CD4-positive, alpha-beta T cell treated with Interleukin-1 beta for 1 hour (primary cell): ENCODE measurements at places on chromosomes 11 and 22.

GRCh38 chr11:58963551-58964104 lies 24.3 kb downstream of the GLYATL1 start:
- DNase-seq = no peak

DNA sequence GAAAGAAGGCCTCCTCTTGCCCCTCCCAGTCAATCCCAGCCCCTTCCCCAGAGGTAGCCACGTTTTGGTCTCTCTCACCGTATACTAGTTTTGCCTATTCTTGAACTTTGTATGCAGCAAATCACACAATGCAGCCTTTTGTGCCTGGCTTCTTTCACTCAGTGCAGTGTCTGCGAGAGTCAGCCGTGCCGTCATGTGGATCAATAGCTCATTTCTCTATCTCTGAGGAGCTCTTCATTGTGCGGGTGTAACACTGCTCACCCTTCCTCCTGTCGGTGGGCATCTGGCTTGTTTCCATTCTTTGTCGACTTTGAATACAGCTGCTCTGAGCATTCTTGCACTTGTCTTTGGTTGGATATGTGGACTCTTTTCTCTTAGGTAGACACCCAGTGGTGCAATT lies 146.5 kb downstream of the CACNA1I start:
- DNase-seq = no peak

GRCh38 chr11:32893093-32893342 lies 407 bp downstream of the QSER1 start:
- DNase-seq = no peak

DNA sequence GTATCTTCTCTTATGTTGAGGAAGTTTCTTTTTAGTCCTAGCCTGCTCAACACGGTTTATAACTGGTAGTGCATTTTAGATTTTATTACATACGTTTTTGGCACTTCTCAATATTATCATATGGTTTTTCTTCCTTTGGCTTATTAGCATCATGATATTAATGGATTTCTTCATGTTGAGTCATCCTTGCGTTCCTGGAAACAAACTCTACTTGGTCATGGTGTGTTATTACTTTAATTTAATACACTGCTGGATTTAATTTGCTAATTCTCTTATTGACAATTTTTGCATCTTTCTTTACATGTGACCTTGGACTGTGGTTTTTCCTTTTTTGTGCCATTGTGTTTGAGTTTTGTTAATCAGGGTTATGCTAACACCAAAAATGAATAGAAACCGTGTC lies 20.5 kb downstream of the IGF2 start:
- no peak for DNase-seq

- DNase-seq = no peak
Observed at GRCh38 chr11:200224-201003, 6.8 kb downstream of the BET1L start.

GRCh38 chr11:114173843-114174242 lies 114.3 kb downstream of the ZBTB16 start:
- DNase-seq = no peak

- DNase-seq = no peak
Observed at GRCh38 chr11:46144741-46145140, 23.5 kb upstream of the PHF21A start.

- DNase-seq = no peak
Observed at GRCh38 chr11:30595934-30596333, 9.8 kb upstream of the MPPED2 start.

DNA sequence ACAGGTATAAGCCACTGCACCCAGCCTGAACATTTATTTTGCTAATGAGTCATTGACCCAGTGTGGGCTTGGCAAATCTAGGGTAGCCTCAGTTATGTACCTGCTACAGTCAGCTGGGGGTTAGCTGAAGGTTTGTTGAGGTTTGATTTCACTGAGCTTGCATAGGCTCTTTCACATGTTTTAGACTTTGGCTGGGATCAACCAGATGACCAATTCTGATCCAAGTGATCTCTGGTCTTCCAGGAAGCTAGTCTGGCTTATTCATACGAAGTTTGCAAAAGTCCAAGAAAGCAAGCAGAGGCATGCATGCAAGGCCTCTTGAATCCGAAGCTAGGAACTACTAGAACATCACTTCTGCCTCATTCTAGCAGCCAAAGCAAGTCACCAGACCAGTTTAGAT lies 21.0 kb downstream of the SERPING1 start:
- DNase-seq = no peak

DNA sequence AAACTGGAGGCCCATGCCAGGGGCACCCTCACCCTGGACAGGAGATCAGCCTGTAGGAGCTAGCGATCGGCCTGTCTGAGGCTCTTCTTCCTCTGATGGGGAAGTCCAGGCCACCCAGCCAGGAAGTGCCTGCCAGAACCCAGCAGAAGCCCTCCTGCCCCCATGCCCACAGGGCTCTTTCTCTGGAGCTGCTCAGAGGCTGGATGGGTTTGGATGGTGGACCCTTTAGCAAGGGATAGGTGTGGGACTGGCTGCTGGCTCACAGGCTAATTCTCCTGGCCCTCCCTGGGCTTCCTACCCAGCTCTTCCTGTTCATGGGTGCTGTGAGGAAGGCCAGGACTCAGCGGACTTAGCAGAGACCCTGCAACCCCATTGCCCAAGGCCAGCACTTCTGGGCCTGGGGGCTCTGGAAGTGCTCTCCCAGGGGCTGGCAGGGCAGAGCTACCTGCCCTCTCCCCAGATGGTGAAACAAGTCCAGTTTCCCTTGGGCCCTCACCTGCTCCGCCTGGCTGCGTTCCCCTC lies 7.6 kb downstream of the FXYD2 start:
- DNase-seq = peak; percentile 60

GRCh38 chr11:859394-860131 lies 16.9 kb downstream of the TSPAN4 start:
- no peak for DNase-seq

GRCh38 chr11:64990222-64990923 lies 6.4 kb downstream of the BATF2 start:
- no peak for DNase-seq

DNA sequence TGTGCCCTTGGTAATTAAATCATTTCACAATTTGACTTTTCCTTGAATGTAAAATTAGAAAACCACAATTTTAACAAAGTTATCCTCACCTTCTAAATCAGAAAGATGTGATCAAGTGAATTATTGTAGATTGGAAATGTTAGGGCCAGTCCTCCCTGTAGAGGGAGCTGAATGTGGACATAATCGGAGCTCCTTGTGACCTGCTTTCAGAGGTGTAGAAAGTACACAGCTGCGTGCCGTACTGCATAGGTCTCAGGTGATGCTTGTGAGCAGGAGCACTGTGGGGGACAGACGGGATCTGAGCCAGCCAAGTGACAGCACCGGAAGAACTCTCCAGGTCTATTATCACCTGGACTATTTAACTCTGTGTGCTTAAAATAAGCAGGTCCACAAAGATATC lies 338.0 kb downstream of the AASDHPPT start:
- DNase-seq = no peak

- no peak for DNase-seq
Observed at GRCh38 chr11:94840209-94840608, 72.1 kb downstream of the AMOTL1 start.
